Activated CD4-positive, CD25-positive, alpha-beta regulatory T cell treated with anti-CD3 and anti-CD28 coated beads, Interleukin-2, amount 50 U/mL, for 16 hours (primary cell): ENCODE measurements at places on chromosomes 5 and 9.

GRCh38 chr5:93587597-93588351 is 4.8 kb downstream of the NR2F1 start:
- no peak for DNase-seq

GRCh38 chr9:6330958-6331634 is 2.9 kb downstream of the TPD52L3 start:
- DNase-seq, result no peak

GRCh38 chr9:97535771-97536170 is 34.3 kb downstream of the TMOD1 start:
- DNase-seq, result no peak

- no peak for DNase-seq
These were observed 654.3 kb downstream of the ANXA1 start for GRCh38 chr9:73805853-73806458.

- DNase-seq, result no peak
These were observed 286.6 kb upstream of the POU5F2 start for GRCh38 chr5:94028001-94028400.

- no peak for DNase-seq
These were observed 127.1 kb downstream of the BNC2 start for GRCh38 chr9:16743375-16743774.
